COLO829 (cell line): ENCODE measurements at places on chromosomes 3 and 15.

GRCh38 chr3:184155644-184156521 is 706 bp downstream of the DVL3 start:
- DNase-seq, result no peak

GRCh38 chr3:138473391-138473790 is 39.0 kb downstream of the ESYT3 start:
- DNase-seq, result no peak

DNA sequence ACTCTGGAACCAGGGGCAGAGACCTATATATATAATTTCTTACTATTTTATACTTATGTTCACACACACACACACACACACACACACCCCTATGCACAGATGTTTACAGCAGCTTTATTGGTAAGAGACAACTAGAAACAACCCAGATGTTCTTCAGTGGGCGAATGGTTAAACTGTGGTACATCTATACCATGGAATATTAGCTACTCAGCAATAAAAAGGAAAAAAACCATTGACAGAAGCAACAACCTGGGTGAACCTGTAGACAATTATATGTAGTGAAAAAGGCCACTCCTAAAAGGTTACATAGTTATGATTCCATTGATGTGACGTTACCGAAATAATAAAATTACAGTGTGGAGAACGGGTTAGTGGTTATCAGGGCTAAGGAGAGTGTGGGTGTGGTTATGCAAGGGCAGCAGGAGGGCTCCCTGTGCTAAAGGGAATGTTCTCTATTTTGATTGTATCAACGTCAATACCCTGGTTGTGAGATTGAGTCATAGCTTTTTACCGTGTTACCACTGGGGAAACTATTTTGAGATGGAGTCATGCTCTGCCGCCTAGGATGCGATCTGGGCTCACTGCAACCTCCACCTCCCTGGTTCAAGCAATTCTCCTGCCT is 85.5 kb downstream of the FLNB start:
- DNase-seq, result no peak

GRCh38 chr15:69557020-69557706 is 104.5 kb downstream of the RPLP1 start:
- peak; percentile 65 for DNase-seq

- DNase-seq, result no peak
These were observed 103.7 kb upstream of the AADACL2 start for GRCh38 chr3:151630035-151630434.

DNA sequence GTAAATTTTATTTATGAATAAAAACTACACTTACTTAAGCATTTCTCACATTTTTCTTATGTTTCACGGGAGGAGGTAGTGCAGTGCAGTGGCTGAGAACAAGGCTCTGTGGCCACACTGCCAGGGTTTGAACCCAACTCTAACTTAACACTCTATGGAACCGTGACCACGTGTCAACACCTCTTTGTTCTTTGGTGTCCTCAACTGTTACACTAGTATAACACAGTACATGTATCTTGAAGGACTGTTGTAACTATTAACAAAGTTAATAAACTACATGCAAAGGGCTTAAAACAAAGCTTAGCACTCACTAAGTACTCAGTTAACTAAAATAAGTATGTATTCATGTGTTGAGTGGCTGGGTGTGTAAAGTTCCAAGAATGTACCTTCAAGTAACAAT is 19.5 kb downstream of the CD47 start:
- no peak for DNase-seq
